Glutamatergic neuron (in vitro differentiated cells): ENCODE measurements at places on chromosomes 6 and 20. TPM values are rescaled to one million over a fixed set of nuclear protein-coding genes. Genes with fewer than 3 reads are reported as not detected.

Gene PAX1
- total RNA-seq = not detected

Gene C6orf141
- not detected for total RNA-seq

Gene SNAP91
- total RNA-seq = 52.4 TPM

Gene MAD2L1BP
- 38.8 TPM for total RNA-seq

GRCh38 chr6:44685213-44685612 is 297.7 kb downstream of the CDC5L start:
- DNase-seq = no peak
- H3K27ac ChIP-seq = no peak overlapping the region
- no peaks in the 10 kb centered on the region for H3K4me1 ChIP-seq
- H3K27me3 ChIP-seq = peaks cover 4% of the 10 kb centered on the region

- no peaks in the 10 kb centered on the region for H3K27me3 ChIP-seq
- no peaks in the 10 kb centered on the region for H3K36me3 ChIP-seq
- H3K4me3 ChIP-seq = no peak overlapping the region
- no peak overlapping the region for H3K27ac ChIP-seq
- no peaks in the 10 kb centered on the region for H3K4me1 ChIP-seq
Measured at GRCh38 chr20:24745617-24746350, 203.3 kb upstream of the CST7 start.

DNA sequence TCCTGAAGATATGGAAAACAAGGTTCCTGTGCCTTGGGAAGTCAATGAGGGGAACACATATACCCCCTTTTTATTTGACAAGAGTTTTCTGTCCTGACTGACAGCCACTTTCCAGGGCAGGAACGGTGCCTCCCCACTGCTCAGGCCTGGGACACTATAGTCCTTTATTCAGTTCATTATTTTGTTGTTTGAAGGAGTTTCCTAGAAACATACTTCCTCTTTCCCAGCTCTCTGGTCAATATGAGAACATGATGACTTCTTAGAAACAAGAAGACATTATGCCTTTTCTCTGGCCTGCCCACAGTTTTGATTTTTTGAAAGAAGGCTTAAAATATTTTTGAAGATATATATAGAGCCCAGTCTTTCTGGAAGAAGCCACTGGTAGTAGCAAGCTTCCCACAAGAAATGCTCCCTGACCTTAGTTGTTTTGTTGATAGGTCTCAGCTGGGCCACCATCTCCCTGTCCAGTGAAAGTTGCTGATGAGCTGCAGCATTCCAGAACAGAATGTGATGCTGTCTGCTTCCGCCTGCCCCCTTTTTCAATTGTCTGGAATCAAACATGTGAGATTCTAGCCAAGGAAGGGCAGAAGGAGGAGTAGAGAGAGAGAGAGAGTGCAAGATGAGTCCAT is 350.0 kb upstream of the PRND start:
- no peak overlapping the region for H3K27ac ChIP-seq
- H3K4me1 ChIP-seq = no peaks in the 10 kb centered on the region
- no peak overlapping the region for H3K4me3 ChIP-seq
- H3K27me3 ChIP-seq = peaks cover 2% of the 10 kb centered on the region

- H3K4me1 ChIP-seq = no peaks in the 10 kb centered on the region
- no peaks in the 10 kb centered on the region for H3K27me3 ChIP-seq
- no peak overlapping the region for H3K4me3 ChIP-seq
- no peak for DNase-seq
Measured at GRCh38 chr6:137777687-137778075, 89.4 kb upstream of the TNFAIP3 start.

DNA sequence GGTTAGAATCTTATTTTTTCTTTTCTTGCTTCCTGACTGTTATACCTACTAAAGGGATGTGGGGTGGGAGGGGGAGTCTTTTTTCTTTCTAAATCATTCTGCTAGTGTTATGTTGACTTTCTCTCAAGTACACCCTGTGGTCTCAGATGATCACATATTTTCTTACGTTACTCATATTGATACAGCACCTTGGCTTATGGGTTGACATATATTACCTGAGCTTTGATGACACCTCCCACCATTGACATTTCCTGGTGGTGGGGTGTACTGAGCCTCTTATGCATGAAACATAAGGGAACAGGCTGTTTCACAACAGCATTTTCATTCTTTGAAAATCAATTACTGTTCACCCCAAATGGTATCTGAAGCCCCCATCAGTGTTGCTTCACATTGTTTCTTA is 169.8 kb downstream of the MMS22L start:
- no peak for DNase-seq
- H3K36me3 ChIP-seq = peaks cover 5% of the 10 kb centered on the region
- H3K4me3 ChIP-seq = no peak overlapping the region
